NCI-H446 (cell line): ENCODE measurements at places on chromosomes 6 and 20.

DNA sequence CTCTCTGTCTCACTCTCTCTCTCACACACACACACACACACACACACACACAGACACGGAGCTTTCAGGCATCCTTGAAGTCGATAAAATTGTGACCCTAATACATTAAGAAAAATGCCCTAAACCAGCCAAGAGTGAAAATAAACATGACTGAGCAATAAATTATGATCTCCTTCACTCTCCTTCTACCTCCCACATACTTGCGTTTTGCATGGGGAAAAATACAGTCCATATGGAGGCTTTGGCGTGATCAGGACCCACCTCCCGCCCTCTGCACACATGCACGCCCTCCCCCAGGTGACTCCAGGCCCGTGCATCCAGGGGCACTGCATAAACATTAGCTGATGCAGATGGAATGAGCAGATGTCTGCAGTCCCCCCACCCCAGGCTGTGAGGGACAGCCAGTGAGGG, 114.2 kb upstream of the JARID2 start:
- DNase-seq: peak; percentile 87

DNA sequence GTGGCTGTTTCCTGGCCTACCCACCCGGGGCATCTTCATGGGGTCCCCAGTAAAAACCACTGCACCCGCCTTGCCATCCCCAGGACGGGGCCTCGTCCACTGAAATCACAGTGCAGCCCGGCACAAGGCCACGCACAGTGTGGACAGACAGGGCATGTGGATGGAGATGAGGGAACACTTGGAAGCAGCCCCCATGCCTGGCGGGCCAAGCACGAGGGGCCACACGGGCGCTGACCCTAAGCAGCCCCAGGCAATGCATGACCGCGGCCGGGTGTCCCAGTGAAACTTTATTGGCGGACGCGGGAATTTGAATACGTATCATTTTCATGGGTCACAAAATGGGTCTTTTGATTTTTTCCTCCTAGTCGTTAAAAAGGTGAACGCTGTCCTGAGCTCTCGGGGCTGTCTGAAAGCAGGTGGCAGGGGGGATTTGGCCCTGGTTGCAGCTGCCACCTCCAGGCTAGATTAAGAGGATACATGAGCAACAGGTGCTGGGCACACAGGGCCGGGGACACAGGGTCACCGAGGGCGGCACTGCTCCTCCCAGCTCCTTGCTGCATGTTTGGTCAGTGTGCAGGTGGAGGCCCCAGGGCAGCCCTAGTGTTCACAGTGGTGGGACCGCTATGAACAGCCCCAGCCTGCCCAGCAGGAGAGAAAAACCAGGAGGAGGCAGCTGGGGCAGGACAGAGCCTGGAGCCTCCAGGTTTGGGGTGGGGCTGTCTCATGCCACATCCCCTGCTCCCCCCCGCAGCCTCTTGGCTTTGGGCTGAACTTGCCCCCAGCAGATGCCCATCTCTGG, 74.9 kb upstream of the SLCO4A1 start:
- DNase-seq: no peak

GRCh38 chr6:13924146-13924948, 405 bp upstream of the RNF182 start:
- peak; percentile 86 for DNase-seq

- DNase-seq: peak; percentile 73
Measured at GRCh38 chr20:19995220-19995863, 21.8 kb upstream of the NAA20 start.

DNA sequence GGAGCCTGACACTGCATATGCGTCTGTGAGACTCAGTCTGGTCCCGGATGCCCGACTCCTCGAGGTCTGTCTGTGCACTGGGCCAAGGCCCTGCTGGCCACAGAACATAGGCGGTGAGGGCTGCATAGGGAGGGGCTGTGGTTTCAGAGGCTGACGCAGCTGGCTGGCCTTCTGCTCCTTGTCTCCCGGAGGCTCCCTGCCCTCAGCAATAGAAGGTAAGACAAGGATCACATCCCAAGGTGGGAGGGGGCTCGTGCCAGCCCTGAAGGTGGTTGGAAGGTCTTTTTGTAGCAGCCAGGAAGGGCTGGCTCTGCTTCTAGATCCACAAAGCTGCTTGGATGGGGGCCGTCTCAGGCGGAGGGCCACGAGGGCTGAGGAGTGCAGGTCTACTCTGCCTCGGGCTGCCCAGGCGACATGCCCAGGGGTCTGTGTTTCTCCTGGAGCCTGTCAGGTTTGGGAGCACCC, 239.8 kb upstream of the SULF2 start:
- DNase-seq: peak; percentile 81

DNA sequence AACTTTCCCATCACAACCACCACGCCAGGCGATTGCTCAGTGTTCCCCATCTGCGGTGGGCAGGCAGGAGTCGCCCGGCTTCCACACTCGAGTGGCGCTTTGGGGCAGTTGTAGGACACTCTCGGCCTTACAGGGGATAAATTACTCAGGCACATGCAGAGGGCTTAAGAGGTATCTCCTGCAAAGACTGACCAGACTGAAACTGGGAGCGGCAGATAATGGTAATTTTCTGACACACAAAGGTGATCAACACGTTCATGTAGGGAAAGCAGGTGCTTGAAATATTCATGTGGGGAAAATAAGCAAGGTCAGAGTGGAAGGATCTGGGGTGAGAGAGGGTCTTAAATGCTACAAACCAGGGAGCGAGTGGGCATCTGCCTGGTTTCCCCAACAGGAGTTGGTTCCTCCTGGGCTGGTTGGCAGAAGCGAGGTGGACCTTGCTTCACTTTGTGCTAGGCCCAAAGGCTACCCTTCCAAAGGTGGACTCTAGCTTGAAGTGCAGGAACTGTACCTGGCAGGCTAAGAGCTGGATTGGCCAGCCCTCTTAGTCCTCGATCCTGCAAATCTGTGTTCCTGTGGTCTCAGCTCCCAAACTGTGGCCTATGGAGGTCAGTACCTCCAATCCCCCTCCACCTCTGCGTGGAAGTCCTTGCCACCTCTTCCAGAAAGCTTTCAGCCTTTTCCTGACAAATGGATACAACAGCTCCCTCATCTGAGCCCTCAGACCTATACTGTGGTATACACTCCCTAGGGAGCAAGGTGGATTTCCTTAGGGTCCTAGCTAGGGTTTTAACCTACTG, 16.7 kb downstream of the PLAGL2 start:
- DNase-seq: no peak

DNA sequence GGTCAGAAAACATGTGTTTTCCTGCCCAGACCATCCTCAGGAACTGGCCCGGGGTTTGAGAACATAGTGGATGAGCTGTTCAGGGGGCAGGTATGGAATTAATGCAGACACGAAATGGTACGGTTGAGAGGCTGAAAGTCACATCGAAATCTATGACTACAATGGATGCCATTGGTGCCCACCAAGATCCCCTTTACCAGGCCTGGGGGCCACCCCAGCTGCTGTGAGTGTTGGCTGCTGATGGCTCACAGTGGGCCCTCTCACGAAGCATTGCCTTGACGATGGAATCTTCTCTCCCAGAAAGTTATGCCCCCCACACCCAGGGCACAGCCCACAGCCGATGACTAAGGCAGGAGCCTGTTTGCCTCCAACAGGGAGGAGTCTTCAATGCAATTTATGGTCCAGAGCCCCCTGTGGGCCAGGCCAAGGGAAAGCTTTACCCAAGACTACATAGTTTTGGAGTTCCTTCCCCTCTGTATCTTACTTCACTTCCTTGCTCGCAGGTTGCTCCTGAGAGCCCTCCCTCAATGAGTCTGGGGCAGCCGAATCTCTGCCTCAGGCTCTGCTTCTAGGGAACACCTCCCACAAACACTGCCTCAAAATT, 92.6 kb downstream of the BFSP1 start:
- DNase-seq: no peak

DNA sequence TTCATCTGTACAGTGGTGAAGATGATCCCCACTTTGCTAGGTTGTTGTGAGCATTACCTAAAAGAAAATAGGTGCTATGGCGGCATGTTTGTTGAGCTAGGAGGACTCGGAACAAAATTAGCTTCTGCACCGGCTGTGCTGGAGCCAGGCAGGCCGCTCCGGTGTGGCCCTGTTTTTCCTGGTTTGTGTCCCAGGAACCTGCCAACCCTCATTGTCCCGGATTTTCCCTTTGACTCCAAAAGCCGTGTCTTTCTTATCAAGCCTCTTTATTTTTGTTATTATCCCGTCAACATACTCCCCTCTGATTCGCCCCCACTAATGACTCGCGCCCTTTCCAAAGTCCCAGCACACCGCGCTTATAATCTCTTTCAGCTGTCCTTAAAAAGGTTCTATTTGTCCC, 117.0 kb downstream of the MYLK4 start:
- no peak for DNase-seq

DNA sequence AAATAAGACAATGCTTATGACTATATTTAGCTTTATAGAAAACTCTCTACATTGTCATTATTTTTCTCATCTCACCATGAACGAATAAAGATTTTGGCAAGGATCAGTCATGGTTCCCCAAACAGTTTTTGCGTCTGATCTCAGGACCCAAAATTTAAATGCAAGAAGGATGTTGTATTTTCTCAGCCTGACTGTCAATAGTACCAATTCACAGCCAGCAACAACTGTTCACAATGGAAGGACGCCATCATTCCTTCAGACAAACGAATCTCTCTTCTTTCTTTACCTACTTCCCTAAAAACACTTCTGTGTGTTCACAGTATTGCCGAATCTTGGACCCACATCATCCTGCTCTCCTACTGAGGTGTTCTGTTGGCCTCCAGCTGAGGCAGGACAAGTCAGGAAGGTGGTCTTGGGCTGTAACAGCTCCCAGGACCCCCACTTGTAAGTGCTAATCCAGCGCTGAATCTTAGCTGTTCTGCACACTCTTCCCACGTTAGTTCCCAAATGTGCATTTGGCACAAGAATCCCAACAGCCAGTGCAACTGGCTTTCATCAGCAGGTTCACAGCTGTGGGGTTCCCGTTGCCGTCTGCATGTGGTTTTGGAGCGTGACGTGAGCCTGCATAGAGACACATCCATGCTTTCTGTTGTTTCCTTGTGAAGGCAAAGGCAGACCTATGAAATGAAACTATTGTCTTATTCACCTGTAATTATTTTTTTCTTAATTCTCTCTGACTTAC, 600.0 kb downstream of the QKI start:
- no peak for DNase-seq

- no peak for DNase-seq
Measured at GRCh38 chr6:70763754-70764510, 96.2 kb downstream of the SMAP1 start.

DNA sequence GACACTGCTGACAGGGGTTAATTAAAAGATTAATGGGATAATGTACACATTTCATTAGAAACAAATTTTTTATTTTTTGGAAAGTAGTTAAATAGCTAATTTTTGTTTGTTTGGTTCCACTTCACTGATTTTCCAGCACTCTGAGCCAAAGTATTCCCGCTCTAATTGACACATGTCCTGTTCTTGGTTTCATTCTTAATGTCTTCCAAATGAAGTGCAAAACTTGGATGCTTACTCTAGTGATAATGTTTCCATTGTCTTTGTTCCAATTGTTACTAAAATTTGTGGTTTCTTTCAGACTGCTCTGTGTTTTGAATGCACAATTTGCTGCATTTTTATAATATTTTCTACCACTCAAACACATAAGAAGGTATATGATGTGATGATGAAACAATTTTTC, 794.3 kb downstream of the PHF3 start:
- peak; percentile 23 for DNase-seq

DNA sequence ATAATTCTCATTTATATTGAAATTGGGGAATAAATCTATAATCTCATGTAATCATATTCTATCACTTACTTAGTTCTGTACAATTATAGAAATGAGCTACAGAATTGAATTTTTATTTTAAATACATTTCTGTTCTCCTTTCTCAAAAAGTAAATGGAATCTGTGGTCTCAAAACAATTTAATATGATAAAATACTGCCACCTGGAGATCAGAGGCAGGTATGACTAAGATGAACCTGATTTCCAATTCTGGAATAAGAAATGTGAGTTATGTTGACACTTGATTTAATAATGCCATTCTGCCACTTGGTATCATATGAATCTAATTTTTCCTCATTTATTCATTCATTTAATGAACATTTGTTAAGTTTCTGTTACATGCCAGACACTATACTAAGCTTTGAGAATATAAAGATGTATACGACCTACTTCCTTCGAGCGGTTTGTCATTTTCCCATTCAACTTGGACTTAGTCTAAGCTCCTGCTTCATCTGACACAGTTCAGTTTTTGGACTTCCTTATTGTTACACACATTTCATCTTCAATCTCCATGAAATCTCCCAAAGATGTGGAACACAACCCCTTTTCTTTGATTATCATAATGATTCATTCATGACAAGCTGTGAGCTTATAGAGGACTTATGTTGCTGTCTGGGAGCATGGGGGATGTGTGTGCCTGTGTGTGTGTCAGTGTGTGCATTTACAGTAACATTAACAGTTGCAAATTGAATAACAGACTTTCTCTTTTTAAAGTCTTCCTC, 7.5 kb upstream of the CCDC28A start:
- DNase-seq: peak; percentile 58

GRCh38 chr20:43187476-43188233, 2.1 kb downstream of the PTPRT start:
- DNase-seq: peak; percentile 70

DNA sequence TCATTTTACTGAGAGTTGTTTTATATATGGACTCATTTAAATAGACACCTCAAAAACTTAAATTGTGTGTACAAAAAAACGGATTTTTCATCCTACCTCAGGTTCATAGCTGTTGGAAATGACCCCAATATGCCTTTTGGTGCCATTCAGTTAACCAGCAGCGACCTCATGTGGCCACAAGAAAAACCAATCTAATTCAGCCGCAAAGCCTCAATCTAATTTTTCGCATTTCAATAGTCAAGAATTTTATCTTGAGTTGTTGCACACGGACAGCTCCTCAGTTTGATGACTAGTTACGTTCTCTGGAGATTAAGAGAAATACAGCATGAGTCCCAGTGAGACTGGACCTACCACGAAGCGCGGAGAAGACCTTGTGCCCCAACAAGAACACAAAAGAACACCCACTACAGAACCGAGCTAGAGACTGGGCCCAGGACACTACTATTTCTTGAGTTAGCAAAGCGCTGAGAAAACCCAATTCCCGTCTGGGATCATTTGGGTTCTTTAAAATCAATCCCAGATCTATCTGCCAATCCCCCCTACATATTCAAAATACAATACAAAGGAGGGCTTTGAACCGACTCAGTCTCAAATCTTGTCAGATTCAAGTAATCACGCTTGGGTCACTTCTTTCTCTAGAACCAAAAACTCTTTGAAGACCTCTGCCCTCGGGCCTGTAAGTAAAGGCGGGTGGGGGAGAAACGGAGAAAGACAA, 1.1 kb downstream of the TCP11 start:
- peak; percentile 55 for DNase-seq

DNA sequence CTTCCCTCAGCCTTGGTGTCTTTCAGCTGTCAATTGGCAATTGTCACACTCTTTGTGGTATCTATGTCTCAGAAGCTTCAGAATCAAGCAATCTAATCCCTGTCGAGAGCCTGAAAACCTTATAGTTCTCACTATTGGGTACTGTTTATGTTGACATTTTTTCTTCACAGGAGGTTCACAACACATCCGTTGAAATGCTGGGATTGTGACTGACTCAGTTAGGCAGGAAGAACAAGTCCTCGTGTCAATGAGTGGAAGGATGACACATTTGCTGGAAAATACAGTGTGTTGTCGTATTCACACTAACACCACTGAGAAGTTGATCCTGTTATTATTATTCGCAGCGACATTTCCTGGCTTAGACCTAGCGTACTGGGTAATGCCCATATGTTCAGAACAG, 163.9 kb upstream of the CITED2 start:
- DNase-seq: no peak
